ENCODE measurements at places on chromosomes 1 and 21.

- DNase-seq, result peak; percentile 39
These were observed 18.5 kb upstream of the OR10J5 start for GRCh38 chr1:159554261-159554660.

- peak; percentile 28 for DNase-seq
These were observed 6.1 kb upstream of the RIPPLY3 start for GRCh38 chr21:37000381-37000780.

DNA sequence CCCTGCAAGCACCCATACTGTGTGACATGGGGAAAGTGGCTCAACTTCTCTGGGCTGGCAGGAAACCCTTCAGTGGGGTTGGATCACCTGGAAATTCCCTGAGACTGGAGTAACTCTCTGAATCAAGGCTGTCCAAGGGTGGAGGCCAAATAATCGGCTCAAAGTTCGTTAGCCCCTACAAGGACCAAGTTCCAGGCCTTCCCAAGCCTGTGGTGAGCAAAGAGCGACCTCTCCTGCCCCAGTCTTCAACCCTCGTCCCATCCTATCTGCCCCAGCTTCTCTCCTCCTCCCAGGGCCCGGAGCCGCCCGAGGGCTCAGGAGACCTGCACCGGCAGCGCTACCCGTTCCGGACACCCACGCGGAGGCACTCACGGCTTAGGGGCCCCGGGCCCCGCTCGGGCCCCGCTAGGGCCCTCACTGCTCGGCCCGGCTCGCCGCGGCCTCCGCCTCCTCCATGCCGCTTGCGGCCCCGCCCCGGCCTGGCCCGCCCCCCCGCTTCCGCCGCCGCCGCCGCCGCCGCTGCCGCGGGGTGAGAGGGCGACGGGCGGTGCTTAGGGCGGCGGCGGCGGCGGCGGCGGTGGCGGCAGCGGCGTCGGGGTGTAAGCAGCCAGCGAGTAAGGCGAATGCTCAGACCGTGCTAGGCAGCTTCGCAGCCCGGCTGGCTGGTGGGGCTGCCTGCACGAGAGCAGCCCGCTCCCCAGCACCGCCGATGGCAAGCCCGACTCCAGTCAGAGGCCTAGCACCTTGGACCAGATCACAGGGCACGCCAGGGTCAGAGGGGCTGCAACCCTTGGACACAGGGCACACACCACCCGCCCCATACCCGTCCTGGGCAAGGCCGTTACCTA is at the start of gene POMGNT1:
Gene POMGNT1 (minus strand): TSS at position 471 of the 848 bp plus-strand sequence. CDS start 613 bp downstream, outside the sequence.
- DNase-seq, result peak; percentile 76

GRCh38 chr1:94253456-94254017 is 16.2 kb upstream of the ARHGAP29 start:
- DNase-seq, result no peak

GRCh38 chr1:87781554-87781953 is 452.9 kb downstream of the LMO4 start:
- DNase-seq, result no peak

GRCh38 chr1:11598461-11598860 is 55.8 kb downstream of the FBXO2 start:
- no peak for DNase-seq

DNA sequence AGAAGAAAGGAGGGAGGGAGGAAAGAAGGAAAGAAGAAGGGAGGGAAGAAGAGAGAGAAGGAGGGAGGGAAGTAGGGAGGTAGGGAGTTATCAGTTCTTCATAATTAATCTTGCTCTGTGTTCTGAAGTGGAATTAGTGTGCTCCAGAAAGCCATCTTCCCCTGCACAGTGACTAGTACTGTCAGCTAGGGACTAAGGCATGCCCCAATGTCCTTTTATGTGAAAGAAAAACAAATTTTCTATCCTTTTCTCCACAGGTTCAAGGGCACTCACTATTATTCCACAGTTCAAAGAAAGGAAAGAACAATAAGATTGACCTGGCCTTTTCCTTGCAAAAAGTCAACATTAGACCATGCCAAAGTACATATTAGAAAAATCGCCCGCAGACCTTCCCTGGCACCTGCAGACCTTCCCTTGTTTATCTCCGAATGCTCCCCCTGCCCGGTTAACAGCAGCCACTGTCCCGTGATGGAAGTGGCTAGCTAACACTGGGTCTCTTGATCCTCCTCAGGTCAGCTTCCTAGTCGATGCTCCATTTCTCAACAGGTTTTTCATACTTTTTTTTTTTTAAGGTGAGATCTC is 107.2 kb upstream of the EDEM3 start:
- DNase-seq, result no peak

- DNase-seq, result no peak
These were observed 7.0 kb downstream of the NPHP4 start for GRCh38 chr1:5985250-5985649.

DNA sequence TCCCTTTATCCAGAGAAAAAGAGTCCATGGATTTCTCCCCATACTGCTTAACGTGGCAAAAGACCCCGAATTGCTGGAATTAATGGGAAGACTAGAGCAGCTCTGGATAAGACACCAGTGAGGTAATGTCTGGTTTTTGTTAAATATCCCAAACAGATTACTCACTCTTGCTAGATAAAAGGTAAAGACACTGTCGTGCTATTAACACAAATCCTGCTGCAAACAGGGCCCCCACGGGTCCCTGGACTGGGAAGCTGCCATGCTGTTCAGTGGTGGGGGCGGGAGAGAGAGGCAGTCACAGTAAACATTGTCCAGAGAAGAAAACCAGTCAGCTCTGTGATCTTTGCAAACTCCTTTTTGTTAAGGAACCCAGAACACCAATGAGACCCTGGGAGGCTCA is 15.2 kb upstream of the SRP9 start:
- no peak for DNase-seq

GRCh38 chr1:205440476-205441317 is 15.1 kb downstream of the BLACAT1 start:
- peak; percentile 49 for DNase-seq

GRCh38 chr1:94481473-94481933 is 60.1 kb downstream of the F3 start:
- peak; percentile 83 for DNase-seq

- DNase-seq, result peak; percentile 81
These were observed 29.5 kb downstream of the LDLRAP1 start for GRCh38 chr1:25572708-25573590.

- DNase-seq, result no peak
These were observed 15.0 kb downstream of the DPT start for GRCh38 chr1:168714012-168714411.

GRCh38 chr1:150507912-150508864 is at the start of gene ECM1:
ECM1 (plus strand) TSS chr1:150508109; CDS start chr1:150508210, 101 bp downstream.
- DNase-seq, result peak; percentile 63

DNA sequence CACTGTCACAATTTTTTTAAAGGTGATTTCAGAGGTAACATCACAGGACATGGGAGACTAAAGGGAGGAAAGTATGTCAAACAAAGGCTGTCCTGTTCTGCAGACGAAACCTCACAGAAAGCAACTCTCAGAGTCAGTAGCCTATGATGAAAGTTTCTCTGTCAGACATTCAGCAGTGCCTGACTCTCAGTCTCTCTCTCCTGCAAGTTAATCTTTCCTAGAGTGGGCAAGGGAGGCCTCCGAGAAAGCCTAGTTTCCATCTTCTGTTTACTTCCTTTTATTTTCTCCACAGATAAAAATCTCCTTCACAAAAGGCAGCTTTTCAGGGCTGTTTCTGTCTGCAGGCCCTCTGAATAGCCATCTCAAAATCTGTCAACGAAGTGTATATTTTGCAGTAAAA is 24.9 kb upstream of the FMO2 start:
- DNase-seq, result no peak

DNA sequence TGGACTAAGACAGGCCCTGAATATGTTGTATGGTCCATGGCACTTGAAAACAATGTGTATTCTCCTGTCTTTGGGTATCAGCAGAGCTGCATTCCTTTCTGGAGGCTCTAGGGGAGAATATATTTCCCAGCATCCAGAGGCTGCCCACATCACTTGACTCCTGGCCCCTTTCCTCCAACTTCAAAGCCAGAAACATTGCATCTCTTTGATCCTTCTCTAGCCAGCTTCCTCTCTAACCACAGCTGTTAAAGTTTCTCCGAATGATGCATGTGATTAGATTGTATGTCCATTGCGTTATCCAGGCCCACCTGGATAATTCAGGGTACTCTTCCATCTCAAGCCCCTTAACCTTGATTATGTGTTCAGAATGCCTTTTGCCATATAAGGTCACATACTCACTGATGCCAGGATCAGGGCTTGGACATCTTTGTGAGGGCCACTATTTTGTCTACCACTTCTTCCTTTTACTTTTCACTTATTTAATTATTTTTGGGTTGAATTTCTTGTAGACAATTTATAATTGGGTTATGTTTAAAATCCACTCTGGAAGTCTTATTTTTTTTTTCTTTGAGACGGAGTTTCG is 5.3 kb downstream of the CHD1L start:
- no peak for DNase-seq

DNA sequence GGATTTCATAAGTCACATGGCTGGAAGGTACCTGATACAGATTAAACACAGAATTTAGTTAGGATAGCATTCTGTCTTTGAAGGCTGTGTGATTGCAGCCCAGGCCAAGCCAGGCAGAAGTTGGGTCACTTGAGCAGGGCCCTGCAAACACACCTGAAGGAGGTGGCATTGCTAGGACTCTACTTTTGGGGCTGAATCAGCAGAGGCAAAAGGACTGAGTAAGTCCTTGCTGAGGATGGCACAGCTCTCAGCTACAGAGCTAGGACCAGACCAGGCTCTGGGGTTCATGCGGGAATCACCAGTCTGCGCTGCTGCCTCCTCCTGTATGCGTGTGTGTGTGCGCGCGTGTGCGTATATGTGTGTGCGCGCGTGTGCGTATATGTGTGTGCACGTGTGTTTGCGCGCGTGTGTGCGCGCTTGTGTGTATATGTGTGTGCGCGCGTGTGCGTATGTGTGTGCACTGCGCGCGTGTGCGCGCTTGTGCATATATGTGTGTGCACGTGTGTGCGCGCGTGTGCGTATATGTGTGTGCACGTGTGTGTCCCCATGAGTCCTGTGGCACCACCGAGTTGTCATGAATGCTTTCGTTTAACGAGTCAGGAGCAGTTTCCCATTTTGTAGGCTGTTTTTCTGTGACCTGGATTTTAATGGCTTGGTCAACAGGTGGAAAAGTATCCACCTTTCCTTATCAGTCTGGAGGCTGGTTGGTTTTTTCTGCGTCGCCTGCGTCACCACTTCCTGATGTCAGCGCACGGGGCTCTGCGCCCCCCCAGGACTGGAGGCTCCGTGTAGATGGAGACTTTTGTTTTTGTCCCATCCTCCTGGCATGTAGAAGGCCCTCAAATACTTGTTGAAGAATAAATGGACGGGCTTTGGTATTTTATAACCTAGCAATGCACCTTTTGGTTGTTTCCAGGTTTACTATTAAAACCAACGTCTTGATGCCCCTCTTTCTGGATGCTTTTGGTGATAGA is 34.7 kb downstream of the ADARB1 start:
- no peak for DNase-seq

- DNase-seq, result no peak
These were observed 224.9 kb downstream of the BACH1 start for GRCh38 chr21:29523646-29524045.

DNA sequence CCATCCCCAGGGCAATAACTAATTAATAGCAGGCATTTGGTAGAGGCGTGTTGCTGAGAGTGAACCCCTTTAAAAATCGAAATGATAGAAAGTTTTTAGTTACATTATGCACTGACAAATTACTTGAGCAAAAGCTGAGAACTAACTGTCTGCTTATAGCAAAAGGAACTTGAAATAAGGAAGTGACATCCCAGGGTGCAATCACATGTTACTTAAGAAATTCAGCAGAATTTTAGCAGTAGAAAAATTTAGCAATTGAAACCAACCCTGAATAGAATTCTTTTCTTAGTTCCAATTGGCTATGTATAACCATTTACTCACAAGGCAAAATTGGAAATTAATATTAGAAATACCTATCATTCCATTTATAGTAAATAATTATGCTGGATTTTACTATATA is 139.5 kb upstream of the SAMSN1 start:
- DNase-seq, result peak; percentile 52
